ENCODE measurements at places on chromosomes 3 and 15.

DNA sequence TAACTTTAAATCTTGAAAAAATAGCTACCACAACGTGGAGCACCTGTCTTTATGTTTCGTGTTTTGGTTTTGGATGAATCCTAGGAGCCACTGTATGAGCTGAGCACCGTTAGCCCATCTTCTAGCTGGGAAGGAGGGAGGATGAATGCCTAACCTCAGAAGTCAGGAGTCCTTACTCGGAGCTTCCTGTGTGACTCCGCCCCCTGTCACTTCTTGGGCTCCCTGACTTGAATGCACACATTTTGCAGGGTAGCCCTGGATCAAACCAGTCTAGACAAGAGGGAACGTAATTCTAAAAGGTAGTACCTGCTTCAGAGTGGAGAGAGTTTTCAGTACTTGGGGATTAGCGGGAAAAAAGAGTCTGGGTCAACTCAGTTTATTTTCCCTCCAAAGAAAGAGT is 5.3 kb downstream of the GABRA5 start:
- no peak for DNase-seq

DNA sequence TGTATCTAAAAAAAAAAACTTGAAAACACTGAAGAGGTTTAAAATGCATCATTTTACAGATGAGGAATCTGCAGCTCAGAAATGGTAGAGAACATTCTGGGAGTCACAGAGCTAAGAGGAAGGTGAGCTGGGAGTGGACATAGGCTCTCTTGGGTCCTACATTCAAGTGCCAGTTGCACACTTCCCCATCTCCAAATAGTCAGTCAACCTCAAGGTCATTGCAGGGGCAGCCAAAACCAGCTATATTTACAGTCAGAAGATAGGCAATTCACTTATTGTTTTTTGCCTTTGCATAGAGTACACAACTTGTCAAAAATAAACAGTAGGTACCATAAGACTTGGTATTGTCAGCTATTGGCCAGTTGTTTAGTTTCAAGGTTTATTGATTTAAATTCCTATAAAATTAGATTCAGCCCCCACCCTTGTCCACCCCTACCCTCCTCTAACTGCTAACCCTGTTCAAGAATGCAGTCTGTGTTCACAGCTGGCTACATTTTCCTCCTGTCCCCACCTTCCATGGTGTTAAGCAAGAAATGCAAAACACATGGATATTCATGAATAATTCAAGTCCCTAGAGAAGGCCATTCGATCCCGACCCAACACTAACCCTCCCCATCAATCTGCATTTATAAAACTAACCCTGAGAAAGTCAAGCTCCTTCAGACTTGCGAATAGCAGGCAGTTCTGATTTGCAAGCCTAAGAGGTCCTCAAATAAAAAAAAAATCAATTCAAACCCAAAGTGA is 567.0 kb upstream of the MCTP2 start:
- DNase-seq, result peak; percentile 29

- DNase-seq, result no peak
Observed at GRCh38 chr3:113439606-113440005, 1.7 kb downstream of the CFAP44 start.

- no peak for DNase-seq
Observed at GRCh38 chr15:34055868-34056595, 17.0 kb upstream of the AVEN start.

GRCh38 chr3:134371542-134372324 is 2.5 kb downstream of the AMOTL2 start:
- no peak for DNase-seq

DNA sequence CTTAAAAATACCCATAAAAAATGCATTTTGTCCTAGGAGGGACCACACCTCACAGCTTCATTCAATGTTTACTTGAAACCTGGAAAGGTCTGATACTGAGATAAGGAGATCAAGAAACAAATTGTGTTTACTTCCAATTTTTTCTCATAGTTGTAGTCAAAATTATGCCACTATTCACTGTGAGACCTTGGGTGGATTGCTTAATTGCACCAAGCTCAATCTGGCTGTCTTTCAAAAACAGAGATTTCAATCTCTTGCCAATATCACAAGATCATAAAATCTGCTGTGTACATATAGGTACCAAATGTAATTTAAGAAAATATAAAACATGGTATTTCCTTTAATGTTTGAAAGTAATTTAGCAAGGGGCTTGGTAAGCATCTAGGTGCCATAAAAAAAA is 186.4 kb upstream of the THBS1 start:
- DNase-seq, result no peak

- DNase-seq, result no peak
Observed at GRCh38 chr15:29601811-29602210, 220.5 kb downstream of the TJP1 start.

DNA sequence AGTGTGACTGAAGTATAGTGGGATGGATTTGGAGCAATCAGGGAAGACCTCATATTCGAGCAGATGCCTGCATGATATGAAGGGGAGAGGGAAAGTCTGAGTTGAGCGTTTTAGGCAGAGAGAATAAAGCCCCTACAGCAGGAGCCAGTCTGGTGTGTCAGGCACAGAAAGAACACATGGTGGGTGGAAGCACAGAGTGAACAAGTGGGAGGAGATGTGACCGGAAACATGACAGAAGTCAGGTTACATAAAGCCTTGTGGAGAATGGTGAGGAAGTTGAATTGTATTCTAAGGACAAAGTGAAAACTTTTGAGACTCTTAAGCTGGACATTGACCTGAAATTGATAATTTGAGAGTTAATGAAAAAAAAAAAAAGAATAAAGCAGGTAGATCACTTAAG is 541.0 kb downstream of the PLOD2 start:
- no peak for DNase-seq

GRCh38 chr3:72702390-72702789 is 145.9 kb downstream of the SHQ1 start:
- no peak for DNase-seq

- DNase-seq, result no peak
Observed at GRCh38 chr3:129231331-129232119, 17.9 kb upstream of the COPG1 start.

DNA sequence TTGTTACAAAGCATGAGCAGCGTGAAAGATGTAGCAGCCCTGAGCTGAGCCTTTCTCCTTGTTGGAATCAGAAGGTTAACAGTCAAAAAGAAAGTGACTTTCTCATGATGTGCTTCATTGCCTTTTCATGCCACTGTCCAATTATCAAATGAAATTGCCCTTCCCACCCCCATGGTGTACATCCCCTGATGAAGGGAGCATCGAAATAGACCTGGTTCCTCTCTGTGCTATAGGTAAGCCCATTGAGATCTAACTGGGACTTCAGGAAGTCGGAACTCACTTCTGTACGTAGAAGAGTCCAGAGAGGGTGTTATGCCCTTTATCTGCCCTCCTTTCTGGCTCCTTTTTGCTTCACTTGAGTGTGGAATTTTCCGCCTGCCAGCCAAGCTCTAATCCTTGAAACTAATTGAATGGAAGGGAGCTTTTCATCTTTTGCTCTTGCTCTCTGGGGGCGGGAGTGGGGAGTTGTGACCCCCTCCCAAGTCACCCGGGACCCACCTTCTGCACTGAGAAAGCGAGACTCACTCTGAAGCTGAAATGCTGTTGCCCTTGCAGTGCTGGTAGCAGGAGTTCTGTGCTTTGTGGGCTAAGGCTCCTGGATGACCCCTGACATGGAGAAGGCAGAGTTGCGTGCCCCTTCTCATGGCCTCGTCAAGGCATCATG is 20.9 kb downstream of the ABHD6 start:
- no peak for DNase-seq

DNA sequence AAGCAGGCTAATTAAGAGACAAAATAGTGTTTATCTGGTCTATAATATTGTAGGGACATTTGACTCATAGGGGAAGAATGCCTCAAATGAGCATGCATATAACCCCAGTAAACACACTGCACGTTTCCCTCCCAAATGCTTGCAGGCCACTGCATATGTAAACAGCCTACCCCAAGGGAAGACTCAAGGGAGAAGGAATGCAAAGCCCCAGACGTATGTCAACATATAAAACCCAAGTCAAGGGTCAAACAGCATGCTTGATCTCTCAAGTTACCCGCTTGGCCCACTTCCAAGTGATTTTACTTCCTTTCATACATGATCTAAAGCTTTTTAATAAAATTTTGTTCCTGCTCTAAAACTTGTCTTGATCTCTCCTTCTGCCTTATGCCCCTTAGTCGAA is 1090.0 kb downstream of the OTOL1 start:
- no peak for DNase-seq

DNA sequence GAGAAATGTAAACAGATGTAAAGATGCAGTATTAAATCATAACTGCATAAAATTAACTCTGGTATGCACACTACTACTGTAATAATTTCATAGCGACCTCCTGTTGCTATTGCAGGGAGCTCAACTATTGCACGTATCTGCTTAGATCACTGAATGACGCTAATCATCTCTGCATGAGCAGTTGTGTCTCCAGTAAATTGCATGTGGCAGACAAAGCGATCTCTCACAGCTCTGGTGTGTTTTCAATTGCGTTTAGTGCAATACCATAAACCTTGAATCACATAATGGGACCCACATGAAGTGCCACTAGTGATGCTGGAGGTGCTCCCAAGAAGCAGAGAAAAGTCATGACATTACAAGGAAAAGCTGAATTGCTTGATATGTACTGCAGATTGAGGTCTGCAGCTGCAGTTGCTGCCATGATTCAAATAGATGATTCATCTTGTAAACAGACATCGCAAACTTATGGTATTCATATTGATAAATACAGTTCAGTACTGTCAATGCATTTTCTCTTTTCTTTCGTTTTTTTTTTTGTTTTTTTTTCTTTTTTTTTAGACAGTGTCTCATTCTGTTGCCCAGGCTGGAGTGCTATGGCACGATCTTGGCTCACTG is 30.2 kb upstream of the LCTL start:
- peak; percentile 78 for DNase-seq

- no peak for DNase-seq
Observed at GRCh38 chr15:62706317-62706716, 336.2 kb upstream of the TPM1 start.

DNA sequence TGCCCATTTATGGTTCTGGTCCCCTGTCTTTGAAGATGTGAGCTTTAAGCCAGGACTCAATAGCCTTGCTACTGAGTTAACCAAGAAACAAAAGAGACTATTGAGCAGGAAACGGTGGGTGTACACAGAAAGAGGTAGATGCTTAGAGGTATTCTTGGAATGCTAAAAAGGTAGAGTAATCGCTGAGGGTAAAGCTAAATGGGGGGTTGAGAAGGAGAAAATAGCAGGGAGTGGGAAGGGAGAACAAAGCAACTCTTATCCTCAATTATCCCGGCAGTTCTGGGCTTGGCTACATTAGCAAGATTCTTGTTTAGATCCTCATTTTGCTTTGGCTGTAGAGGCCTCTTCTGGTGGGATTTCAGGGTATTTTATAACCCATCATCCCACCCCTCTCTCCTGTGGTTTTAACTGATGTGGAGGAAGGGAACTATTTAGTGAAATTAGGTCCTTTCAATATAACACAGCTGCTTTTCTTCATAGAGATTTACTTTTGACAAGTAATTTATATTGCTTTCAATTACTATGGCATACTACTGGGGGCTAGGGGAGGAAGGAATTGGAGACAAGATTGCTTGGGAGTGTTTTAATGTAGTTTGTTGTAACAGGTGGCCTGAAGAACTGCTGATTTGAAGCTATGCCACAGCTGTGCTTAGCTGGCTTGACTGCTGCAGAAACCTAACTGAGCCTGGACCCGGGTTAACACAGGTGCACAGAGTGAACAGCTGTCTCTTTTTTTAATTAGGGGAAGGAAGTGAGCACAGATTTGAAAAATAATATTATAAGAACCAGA is 234.3 kb upstream of the CCDC54 start:
- no peak for DNase-seq

- no peak for DNase-seq
Observed at GRCh38 chr3:94927175-94927574, 864.3 kb downstream of the NSUN3 start.

DNA sequence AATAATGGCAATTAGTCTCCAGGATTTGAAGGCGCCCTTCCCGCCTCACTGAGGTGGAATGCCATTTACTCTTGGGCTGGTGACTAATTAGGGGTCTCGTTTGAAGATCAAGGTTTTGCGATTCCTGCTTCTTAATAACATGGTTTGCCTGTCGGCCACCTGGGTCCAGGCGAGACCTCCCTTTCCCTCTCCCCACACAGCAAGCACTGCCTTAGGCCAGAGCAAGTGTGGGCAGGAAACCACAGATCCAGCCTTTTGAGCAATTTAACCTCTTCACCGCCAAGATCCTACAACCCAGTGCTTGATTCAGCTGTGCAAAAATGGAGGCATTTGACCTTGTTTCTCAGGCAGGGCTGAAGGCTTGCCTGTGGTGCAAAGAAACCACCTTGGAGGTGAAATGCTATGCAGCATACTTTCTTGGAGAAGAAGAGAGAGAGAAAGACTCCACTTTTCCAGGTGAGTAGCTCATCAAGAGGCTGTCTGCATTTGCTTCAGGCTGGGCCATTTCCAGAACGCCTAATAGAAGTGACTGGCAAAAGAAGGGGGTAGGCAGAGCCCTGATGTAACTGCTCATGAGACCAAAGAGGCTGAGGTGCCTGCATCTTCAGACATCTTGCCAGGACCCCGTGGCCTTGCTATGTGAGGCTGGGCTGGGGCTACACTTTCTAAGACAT is 34.1 kb upstream of the WNT5A start:
- no peak for DNase-seq

- peak; percentile 44 for DNase-seq
Observed at GRCh38 chr15:92077353-92078085, 224.0 kb downstream of the SLCO3A1 start.

GRCh38 chr3:278300-279064 is 81.9 kb downstream of the CHL1 start:
- DNase-seq, result no peak

GRCh38 chr3:13825311-13825579 is 54.6 kb downstream of the WNT7A start:
- DNase-seq, result no peak

GRCh38 chr3:133963657-133964396 is 65.9 kb downstream of the SLCO2A1 start:
- DNase-seq, result no peak

DNA sequence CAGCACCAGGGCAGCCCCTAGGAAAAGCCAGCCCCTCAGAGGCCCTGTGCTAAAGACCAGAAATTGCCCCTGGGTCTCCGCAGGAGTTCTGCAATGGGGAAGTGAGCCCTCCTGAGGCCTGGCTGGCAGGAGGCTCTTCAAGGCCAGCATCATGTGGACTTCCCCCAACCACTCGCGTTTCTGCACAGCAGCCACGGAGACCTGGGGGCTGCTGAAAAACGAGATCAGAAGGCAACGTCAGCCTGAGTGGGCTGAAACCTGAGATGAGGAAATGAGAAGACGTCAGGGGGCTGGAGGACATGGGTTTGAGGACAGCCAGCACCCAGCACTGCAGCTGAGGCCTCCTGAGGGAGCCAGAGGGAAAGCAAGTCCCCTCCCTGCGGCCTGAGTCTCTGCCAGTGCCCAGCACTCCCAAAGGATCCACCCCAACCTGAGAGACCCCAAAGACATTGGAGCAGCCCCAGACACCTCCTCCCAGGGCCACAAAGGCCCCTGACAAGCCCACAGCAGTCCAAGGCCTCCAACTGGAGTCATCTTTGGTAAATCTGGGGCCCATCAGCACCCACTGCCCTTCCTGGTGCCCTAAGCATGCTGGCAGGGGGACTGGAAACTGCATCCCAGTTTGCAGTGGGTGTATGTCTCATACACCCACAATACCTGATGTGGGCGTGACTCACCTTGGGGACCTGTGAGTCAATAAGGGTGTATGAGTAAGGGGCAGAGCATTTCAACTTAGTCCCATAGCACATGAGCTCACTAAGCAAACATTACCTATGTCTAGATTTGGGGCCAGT is 29.2 kb upstream of the CYP11A1 start:
- DNase-seq, result no peak

GRCh38 chr15:49495993-49496753 is 73.1 kb downstream of the FGF7 start:
- DNase-seq, result no peak

GRCh38 chr15:74837482-74838136 is 5.3 kb downstream of the ULK3 start:
- DNase-seq, result no peak

Measured in skin of body (tissue), 3 donors.